ENCODE measurements at places on chromosomes 12 and 14.
A peak's percentile ranks its signal among the peaks of the same experiment; 100 is the strongest.

DNA sequence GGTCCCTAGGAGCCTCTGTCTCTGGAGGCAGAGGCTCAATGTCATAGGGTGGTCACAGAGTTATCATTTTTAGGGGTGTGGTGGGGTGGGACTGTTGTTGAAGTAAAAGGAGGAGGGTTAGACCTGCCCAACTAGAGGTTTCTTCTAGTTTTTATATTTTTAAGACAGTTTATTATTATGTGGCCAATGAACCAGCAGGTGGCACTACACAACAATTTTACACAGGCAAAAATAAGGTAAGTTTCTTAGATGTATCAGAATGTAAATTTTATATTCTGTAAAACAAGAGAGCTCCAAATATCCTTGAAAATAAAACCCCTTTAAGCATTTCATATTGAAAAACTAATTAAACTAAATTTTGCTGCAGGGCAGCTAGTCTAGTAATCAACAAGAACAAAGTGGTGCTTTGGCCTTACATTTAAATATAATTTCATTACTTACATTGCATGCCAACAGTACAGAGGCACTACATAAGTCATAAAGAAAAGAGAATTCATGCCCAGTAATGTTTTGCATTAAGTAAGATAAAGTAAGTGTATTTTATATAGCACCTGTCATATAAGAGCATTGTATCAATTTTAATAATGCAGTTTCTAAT is 22.2 kb upstream of the OVCH1 start:
- no peak for DNase-seq

- DNase-seq = no peak
Observed at GRCh38 chr12:118649765-118650585, 273.6 kb downstream of the SUDS3 start.

DNA sequence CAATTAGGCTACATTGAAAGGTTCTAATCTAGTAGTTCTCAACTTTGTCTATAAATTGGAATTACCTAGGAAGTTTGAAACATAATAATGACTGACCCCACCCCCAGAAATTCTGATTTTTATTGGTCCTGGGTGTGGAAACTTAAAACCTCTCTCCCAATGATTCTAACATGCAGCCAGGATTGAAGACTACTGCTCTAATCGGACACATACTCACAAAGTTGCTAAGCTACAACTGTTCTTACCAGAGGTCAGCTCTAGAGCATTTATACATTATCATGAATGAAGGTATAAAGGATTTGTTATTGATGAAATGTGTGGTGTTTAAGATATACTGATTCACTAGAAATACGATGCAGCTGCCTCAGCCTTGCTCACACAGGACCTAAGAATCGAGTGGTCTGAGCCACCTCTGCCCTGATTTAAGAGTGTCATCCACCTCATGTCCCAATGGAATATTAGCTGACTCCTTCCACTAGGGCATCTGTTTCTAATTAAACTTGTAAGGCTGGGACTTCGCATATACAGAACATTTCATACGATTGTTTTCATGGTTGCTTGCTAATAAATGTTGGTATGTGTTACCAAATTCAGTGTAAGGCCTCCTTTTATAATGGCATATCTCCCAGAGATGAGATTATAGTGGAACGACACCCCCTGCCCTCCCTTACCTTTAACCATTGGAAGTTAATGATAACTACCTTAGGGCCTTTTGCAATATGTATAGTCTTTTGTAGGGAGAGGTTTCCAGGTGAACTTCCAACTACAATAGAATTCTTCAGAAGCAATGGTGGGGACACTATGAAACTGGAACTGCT is 410.8 kb upstream of the PDE3A start:
- no peak for DNase-seq

DNA sequence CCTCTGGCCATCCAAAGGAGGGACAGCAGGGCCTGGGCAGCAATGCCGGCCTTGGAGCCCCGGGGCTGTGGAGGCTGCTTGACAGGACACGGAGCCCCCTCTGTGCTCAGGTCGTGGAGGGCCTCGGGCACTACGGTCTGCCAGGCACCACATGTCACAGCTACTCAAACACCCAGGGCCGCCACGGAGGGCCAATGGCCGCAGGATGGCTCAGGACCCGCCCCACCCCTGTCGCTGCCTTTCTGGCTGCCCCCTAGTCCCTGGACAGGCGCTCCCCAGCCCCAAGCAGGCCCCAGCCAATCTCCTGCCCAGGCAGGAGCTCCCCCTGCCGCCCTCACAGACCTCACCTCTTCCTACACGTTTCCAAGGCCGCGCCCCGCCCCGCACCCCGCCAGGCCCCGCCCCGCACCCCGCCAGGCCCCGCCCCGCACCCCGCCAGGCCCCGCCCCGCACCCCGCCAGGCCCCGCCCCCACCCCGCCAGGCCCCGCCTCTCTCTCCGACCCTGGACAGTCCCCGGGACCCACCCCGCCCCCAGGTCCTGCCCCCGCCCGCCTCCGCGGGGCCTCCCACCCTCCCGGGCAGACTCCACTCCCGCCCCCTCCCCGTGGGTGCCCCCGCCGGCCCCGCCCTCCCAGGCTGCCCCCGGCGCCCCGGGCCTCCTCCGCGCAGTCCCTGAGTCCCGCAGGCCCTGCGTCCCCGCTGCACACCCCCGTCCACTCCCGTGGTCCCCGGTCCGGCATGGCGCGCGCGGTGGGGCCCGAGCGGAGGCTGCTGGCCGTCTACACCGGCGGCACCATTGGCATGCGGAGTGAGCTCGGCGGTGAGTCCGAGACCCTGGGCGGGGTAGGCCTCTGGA is at the start of gene ASPG:
ASPG (plus strand) TSS at position 669 of the 857 bp plus-strand sequence; CDS start at position 740, 71 bp downstream.
- DNase-seq = no peak

DNA sequence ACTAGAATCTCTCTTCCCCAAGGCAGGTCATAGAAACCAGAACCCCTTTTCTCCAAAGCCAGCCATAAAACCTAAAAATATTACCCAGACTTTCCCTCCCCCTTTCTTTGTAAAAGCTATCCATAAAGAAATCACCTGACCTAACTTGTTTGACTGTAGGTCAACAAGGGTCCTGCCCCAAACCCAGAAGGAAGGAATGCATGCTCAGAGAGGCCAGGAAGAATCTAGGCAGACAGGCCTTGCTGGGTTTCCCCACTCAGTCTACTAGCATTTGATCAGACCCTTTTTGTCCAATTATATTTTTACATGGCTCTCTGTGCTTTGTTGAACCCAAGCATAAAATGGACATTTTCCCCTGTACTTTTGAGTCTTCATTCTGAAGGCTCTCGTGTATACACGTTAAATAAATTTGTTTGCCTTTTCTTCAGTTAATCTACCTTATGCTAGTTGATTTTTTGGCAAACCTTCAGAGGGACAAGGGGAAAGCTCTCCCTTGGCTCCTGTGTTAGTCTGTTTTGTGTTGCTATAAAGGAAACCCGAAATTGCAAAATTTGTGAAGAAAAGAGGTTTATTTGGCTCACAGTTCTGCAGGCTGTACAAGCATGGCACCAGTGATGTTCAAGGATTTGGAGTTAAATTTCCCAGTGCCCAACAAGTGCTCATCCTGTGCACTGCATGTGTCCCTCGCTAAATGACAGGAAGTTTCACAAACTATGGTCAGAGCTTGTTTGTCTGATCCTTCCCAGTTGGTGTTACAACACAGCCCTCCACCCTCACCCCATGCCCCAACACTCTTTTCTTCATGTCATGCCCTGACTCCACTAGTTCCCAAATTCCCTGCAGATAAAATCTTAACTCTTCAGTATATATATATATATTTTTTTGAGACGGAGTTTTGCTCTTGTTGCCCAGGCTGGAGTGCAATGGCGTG is 14.2 kb upstream of the RASSF3 start:
- DNase-seq = no peak

- DNase-seq = no peak
Observed at GRCh38 chr14:61520576-61520975, 174.7 kb upstream of the HIF1A start.

GRCh38 chr14:102479107-102479506 is 30.5 kb downstream of the ANKRD9 start:
- no peak for DNase-seq

DNA sequence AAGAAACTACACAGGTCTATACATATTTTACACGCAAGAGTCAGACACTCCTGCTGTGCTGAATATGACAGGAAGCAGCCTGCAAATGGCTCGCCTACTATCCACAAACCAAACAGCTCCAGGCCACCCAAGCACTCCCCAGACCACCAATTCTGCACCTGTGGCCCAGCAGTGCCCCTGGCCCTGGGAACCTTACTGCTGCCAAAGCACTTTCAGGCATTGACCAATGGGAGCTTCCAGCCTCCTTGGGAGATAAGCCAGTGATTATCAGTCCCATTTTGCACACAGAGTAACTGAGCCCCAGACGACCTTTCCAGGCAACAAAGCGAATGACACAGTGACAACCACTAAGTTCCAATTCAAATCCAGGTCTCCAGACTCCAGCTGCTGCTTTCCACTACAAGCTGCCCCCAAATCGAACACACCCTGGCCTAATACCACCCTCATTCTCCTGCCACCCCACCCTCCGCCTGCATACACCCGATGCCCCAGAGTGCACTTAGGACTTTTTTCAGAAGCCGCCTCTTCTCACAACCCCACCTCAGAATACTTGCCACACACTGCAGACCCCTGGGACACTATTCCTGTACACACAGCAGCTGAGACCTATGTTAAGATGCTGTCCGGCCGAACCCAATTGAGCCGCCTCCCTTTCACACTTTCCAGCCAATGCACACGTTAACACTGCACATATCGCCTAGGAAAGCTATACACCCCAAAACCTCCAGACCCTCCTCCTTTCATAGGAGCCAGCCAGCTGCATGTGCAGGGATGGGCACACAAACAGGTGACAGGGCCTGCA is 126.1 kb upstream of the PRMT8 start:
- no peak for DNase-seq

GRCh38 chr14:70340002-70340401 is 19.5 kb downstream of the COX16 start:
- DNase-seq = no peak

- no peak for DNase-seq
Observed at GRCh38 chr14:68463705-68464374, 329.0 kb downstream of the ZFP36L1 start.

- peak; percentile 72 for DNase-seq
Observed at GRCh38 chr12:1634590-1635191, 5.7 kb downstream of the WNT5B start.

DNA sequence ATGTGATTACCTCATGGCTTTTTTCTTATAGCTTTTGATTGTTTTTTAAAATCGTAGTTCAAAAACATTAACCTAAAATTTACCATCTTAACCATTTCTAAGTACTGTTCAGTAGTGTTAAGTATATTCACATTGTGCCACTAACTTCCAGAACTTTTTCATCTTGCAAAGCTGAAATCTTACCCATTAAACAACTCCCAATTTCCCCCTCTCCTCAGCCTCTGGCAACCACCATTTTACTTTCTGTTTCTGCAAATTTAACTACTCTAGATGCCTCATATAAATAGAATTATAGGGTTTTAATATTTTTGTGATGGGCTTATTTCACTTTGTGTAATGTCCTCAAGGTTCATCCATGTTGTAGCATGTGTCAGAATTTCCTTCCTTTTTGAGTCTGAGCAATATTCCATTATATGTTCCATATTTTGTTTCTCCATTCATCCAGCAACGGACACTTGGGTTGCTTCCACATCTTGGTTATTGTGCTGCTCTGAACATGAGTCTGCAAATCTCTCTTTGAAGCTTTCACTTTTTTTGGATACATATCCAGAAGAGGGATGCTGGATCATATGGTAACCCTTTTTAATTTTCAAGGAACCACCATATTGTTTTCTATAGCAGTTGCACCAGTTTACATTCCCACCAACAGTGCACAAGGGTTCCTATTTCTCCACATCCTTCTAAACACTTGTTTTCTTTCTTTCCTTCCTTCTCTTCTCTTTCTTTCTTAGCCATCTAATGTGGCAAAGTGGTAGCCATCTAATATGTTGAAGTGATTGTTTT is 5.0 kb downstream of the HIF1A start:
- no peak for DNase-seq

DNA sequence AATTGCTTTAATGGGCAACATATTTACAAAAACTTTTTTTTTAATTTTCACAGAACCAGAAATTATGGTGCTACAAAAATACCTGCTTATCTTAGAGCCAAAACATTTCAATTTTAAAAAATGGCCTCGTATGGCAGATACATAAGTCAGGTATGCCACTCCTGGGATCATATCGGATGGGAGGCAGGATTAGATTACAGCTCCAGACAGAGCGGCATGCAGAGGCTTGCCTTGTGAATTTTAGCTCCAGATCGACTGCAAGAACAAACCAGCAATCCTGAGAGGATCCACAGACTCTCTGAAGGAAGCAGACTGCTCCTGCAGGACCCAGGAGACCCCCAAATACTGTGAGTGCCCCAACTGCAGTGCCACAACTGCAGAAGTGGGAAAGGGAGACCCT is 169.3 kb upstream of the AMIGO2 start:
- no peak for DNase-seq

GRCh38 chr12:53776872-53777271 is 25.1 kb upstream of the CISTR start:
- DNase-seq = no peak

GRCh38 chr12:87853448-87854003 is 175.7 kb downstream of the C12orf50 start:
- no peak for DNase-seq

GRCh38 chr14:31819281-31819680 is 257.8 kb upstream of the ARHGAP5 start:
- no peak for DNase-seq

- no peak for DNase-seq
Observed at GRCh38 chr12:52873832-52874572, 25.2 kb upstream of the KRT78 start.

DNA sequence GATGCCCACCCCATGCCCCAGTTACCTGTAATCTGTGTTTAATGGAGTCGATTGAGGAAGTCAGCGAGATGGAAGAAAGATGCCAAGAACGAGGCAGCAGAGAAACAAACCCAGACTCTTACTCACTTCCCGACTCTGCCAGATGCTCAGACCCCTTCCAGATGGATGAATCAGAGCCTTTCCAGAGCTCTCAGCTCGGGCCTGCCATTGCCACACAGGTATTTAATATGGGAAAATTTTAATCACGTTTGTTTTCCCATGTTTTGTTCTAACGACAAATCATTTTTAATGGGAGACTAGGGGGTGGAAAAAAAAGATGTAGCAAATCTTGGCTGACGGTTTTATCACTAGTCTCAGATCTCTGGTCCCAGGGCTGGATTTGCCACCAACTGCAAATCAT is 72.5 kb upstream of the SRRM4 start:
- no peak for DNase-seq

DNA sequence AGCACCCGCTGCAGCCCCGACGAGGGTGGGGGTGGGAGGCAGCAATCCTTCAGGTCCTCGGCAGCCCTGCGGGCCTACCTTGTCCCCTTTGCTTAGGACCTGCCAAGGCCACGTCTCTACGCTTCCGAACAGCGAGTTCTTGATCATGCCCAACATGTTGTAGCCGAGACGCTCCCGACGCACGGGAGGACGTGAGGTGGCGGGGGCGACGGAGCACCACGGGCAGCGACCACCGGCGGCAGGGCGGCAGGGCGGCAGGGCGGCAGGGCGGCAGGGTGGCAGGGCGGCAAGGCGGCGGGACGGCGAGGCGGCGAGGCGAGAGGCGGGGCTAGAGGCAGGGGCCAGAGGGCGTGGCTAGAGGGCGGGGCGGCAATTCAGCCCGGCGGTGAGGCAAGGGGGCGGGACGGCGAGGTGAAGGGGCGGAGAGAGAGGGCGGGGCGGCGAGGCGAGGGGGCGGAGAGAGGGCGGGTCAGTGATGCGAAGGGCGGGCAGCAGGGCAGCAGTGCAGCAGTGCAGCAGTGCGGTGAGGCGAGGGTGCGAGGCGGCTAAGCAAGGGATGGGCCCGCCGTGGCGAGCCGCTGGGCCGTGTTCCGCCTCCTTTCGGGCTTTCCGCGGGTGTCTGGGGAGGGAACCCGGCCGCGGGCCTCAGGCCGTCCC is at the start of gene HEBP1:
HEBP1 (minus strand) TSS at position 307 of the 657 bp plus-strand sequence; CDS start at position 156, 151 bp downstream.
- peak; percentile 96 for DNase-seq

GRCh38 chr12:26268841-26269561 is 73.6 kb downstream of the SSPN start:
- no peak for DNase-seq

GRCh38 chr14:24058260-24058950 is 6.6 kb downstream of the CARMIL3 start:
- peak; percentile 35 for DNase-seq

Data from anterior cingulate cortex (tissue), 58 donors.